SK-N-MC (cell line): ENCODE measurements at places on chromosomes 1 and 21.

DNA sequence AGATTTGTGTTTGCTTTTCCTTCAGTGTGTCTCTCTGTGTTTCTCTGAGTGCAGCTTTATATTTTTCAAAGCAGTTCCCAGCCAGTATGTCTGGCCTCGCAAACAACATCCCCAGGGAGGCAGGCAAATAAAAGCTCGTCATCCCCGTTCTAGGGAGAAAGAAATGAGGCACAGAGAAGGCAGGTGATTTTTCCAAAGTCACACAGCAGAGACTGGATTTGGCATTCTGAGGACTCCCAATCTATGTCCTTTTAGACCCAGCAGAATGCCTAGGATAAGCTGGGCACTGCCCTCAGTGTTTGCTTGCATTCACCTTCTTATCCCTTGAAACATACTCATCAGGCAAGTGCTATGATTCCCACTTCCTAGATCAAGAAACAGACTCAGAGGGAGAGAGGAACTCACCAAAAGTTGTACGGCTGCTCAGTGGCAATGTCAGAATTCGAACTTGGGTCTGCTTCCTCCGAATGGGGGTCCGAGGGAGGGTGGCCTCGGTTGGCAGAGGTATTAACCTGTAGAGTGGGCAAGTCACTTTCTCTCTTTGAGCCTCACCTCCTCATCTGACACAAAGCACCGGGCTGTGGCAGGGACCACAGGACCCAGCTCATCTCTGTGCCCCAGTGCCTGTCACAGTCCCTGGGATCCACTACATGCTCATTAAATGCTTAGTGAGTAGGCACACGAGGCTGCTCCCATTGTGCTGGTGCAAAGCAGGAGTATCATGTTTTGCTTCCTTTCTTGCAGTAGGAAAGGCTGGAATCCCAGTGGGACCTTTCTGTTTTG is 4.2 kb downstream of the RAP1GAP start:
- no peak for DNase-seq

- DNase-seq, result no peak
Measured at GRCh38 chr21:41141031-41141457, 26.9 kb upstream of the BACE2 start.

GRCh38 chr1:215636258-215636965 is 69.3 kb downstream of the KCTD3 start:
- peak; percentile 70 for DNase-seq

GRCh38 chr21:33618407-33618806 is 23.1 kb downstream of the CRYZL1 start:
- no peak for DNase-seq

DNA sequence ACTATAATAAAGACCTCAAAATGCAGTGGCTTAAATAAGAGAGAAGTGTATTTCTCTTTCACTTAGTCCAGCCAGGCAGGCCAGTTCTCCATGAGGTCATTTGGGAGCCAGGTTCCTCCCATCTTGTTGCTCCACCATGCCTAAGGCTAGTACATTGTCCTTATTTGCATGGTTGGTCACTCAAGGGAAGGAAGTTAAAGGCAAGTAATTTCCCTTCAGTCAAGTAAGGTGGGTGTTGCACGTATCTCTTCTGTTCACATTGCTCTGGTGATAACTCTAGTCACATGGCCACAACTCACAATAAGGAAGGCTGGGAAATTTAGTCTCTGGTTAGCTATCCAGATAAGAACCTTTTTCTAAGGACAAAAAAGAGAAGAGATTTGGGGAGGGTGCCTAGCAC is 27.2 kb upstream of the TADA1 start:
- DNase-seq, result no peak
